ENCODE measurements at places on chromosomes 2 and 18.

DNA sequence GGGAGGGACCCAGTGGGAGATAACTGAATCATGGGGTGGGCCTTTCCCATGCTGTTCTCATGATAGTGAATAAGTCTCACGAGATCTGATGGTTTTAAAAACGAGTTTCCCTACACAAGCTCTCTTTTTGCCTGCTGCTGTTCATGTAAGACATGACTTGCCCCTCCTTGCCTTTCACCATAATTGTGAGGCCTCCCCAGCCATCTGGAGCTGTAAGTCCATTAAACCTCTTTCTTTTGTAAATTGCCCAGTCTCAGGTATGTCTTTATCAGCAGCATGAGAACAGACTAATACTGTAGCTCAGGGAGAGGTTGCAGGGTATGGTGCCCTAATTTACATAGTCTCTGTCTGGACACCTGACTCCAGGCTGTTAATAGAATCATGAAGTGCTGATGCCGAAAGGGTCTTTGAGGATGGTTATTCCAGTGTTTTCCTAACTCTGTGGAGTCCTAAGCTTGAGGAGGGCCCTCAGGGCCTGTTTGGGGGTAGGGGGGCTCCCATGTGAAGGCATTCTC is 343.2 kb downstream of the ALK start:
- DNase-seq = no peak

GRCh38 chr18:44805643-44806042 is 125.0 kb downstream of the SETBP1 start:
- no peak for DNase-seq

GRCh38 chr2:170340693-170341068 is 162.7 kb downstream of the MYO3B start:
- DNase-seq = no peak

GRCh38 chr2:32931945-32932709 is 14.6 kb upstream of the LTBP1 start:
- no peak for DNase-seq

- DNase-seq = peak; percentile 50
Measured at GRCh38 chr18:76709659-76710645, 112.4 kb upstream of the ZNF236 start.

All from activated naive CD4-positive, alpha-beta T cell (primary cell).